ENCODE measurements at places on chromosomes 13 and 19.

DNA sequence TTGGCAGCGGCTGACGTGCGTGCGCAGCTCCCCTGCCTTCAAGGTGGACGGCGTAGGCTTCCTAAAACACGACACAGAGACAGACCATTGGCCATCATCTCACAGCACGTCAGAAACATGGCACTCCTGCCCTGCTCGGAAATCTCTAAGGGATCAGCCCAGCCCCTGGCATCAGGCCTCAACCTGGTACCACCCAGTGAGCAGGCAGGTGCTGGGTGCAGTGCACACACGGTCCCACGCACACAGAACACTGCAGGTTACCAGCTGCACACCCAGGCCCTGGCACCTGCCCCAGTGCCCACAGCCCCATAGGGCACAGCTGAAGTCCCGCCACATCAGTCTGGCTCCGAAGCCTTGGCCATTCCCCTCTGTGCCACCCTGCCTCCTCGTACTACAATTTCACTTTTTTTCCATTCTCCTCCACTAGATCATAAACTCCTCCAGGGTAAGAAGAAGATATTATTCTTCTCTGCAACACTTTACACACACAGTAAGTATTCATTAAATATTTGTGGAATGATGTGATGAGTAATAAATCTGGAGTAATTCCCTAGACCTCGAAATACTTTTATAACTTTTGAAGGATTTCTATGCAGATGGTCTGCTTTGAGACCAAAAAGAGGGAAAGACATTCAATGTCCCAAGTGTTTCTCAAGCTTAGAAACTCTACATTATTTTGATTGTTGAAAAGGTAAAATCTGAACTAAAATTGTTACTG, 156.4 kb downstream of the COL4A1 start:
- DNase-seq = no peak

DNA sequence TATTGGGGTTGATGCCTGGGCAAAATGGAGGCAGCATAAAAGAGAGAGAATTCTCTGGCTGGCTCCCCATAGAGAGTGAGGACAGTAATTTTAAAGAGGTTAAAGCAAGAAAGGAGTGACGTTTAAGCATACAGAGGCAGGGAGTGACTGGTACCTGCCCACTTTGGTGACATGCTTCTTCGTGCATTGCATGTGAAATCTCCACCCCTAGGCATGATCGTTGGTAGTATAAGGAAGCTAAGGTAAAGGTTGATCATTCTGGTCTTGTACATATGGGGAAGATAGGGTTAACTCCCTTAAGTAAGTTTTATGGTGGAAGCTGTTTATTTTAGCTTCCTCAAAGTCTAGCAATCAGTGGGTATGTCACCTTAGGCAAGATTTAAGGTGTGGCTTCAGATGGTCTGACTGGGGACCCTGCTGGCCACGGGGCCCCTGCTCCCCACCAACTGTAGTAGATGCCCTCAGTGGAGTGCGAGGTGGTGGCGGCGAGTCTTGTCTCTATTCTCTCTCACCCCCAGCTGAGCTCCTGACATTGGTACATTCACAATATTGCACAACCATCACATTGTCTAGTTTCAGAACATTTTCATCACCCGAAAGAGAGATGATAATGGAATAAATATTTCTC, 797.5 kb upstream of the SPRY2 start:
- DNase-seq = no peak

- DNase-seq = no peak
Measured at GRCh38 chr13:46404733-46405100, 17.7 kb upstream of the RUBCNL start.

DNA sequence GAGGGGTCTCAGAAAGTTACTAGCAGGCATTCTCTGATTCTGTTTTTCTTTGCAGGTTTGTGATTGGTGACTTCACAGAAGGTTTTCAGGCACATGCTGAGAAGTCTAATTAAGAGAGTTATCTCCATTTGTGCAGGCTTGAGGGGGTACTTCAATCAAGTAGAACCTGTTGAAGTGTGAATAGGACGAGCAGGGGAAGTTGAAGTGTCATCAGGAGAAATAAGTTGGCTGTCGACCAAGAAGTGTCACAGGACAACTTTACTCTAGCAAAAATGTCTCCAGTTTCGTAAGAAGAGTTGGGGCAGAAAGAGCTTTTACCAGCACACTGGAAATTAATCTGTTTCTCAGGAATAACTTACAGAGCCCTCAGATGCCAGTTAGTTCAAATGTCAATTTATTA, 576.5 kb upstream of the SLITRK5 start:
- DNase-seq = no peak

DNA sequence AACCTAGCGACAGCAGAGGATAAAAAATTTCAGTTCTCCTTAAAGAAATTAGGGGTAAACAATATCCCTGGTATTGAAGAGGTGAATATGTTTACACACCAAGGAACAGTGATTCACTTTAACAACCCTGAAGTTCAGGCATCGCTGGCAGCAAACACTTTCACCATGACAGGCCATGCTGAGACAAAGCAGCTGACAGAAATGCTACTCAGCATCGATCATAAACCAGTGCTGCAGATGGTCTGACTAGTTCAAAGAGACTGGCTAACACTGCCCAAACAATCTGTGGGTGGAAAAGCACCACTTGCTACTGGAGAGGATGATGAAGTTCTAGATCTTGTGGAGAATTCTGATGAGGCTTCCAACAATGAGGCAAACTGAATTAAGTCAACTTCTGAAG, 19.9 kb upstream of the ACOD1 start:
- DNase-seq = no peak

DNA sequence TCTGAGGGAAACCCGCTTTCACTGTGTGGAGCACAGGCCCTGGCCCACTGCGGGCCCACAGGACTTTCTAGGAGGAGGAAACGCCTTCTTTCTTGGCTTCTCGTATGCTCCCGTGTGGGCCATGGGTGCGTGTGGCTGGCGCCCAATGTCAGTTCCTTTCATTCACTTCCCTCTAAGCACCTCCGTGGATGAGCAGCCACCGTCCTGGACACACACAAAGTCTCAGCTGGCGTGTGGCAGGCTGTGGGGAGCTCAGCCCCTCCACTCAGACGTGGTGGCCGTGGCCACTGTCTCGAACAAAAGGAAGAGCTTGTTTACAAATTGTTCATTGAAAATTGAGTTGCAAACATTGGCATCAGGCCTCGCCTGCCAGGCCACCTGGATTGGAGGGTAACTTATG, 240.0 kb upstream of the SGCG start:
- DNase-seq = no peak

Measured in hematopoietic multipotent progenitor cell treated with erythropoietin and hydrocortisone succinate and interleukin-3 and kit ligand, for 15 days (in vitro differentiated cells).